ENCODE measurements at places on chromosomes 1 and 21.

DNA sequence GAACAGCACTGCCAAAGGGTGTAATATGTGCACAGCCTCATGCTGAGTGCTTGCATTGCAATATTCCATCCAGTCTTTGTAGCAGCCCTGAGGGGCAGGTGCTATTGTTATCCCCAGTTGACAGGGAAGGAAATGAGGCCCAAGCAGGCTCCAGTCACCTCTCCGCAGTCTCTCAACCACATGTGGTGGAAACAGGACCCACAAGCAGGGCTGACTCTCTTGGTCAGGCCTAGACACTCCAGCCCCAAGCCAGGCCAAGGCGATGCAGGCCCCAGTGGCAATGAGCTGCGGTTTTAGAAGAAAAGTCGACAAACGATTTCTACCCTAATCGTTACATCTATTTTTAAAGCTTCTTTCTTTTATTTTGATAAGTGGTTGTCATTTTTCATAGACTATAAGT is 52.6 kb upstream of the GADD45A start:
- no peak for DNase-seq

DNA sequence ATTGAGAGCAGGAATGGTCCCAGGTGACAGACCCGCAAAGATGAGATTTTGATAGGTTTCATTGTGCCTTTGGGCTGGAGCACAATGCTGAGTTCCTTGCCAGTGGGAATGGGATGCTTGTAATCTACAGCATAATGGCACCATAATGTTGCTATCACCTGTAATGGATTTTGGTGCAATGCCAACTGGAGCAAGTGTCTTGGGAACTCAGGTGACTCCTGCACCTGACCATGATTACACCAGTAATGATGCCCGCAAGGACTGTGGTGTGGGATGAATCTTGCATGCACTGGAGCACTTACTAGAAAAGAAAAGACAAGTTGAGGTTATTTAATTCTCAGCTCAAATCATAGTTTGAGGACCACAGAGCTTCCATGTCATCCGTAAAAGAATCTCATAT is 96.7 kb downstream of the PTPRU start:
- no peak for DNase-seq

- no peak for DNase-seq
These were observed 58.0 kb downstream of the CLIC4 start for GRCh38 chr1:24803220-24803619.

DNA sequence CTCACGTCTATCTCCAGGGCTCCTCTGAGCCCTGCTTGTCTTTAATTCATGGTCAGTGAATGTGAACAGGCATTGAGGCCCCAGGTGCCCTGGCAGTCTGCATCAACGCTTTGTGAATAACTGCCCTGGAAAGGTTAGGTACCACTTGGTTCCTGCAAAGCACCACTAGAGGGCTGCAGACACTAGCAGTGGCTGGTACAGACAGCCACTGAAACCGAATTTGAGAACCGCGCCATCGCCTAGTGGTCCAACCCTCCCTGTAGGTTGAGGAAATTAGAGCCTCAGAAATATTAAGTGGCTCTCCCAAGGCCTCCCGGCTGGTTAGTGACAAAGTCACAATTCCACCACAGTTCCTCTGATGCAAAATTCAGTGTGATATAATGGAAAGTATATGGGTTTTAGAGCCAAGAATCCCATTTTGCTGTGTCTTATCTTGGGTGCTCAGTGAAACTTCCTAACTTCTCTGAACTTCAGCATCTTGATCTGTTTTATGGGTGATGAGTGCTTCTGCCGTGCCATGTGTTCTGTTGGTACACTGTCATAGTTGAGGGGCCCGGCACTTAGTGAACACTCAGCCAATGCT is 46.2 kb upstream of the BCL9 start:
- DNase-seq = peak; percentile 89

- no peak for DNase-seq
These were observed 62.0 kb upstream of the MACF1 start for GRCh38 chr1:39142401-39143060.

- no peak for DNase-seq
These were observed at the start of gene COL11A1 for GRCh38 chr1:103108376-103109150. Gene COL11A1, minus strand, starts transcription at chr1:103108522. Its CDS starts 344 bp downstream, at chr1:103108178.

- DNase-seq = no peak
These were observed 35.6 kb upstream of the SLC16A1 start for GRCh38 chr1:112991402-112992120.
